Activated T-cell treated with anti-CD3 and anti-CD28 coated beads, Interleukin-2, amount 50 U/mL, for 72 hours (primary cell): ENCODE measurements at places on chromosomes 1 and 21. TPM values are rescaled to one million over a fixed set of nuclear protein-coding genes. Genes with fewer than 3 reads are reported as not detected.

DNA sequence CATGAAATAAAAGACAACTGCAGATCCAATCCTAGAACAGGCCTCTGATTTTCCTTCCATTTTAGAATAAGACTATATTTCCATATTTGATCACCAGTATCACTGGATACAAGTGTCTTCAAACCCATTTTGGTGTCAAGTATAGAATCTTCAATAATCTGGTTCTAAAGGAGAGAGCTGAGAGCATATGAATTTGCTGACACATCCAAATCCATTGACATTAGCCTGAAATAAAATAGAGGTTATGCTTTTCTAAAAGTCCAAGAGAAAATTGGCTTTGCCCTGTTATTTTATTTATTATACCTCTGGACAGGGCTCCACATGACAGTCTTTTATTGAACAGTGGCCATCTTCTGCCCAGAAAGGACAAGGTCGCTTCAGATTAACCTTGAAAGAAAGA is 28.6 kb downstream of the ERO1B start:
- no peak for DNase-seq

Gene GMEB1
- 19.6 TPM for total RNA-seq

DNA sequence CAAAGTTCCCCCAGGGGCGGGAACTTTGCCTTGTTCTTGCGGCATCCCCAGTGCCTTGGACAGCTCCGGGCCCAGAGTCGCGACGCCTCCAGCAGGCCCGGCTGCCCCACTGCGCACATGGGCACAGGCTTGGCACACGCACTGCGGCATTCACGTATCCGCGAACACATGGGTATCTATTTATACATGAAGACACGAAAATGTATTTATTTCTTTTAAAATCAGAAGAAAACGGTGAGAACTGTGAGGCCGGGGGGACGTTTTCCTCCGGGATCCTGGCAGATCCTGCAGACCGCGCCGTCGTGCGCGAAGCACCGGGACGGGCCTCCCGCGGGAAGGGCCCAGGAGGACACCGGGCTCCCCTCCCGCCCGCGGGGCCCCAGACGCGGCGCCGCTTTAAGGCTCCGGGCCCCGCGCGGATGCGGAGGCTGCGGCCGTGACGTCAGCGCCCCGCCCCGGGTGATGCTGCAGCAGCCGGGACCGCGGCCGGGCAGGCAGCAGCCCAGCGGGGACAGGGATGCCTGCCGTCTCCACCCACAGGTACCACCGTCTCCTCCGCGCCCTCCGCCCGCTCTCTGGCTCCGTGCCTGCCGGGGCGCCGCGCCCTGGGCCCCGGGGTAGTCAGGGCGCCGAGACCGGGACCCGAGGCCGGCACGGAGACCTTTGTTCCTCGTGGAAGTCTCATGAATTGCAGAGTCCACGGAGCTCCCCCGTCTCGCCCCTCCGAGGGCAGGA is at the start of gene SLC45A1:
SLC45A1 (plus strand) TSS at position 468 of the 735 bp plus-strand sequence. CDS start 6,216 bp downstream, outside the sequence.
- DNase-seq, result peak; percentile 91

Gene SLC6A9
- 24.5 TPM for total RNA-seq

- no peak for DNase-seq
Observed at GRCh38 chr1:89550995-89551394, 26.4 kb downstream of the LRRC8B start.

Gene SEC22B
- total RNA-seq, result 21.2 TPM

DNA sequence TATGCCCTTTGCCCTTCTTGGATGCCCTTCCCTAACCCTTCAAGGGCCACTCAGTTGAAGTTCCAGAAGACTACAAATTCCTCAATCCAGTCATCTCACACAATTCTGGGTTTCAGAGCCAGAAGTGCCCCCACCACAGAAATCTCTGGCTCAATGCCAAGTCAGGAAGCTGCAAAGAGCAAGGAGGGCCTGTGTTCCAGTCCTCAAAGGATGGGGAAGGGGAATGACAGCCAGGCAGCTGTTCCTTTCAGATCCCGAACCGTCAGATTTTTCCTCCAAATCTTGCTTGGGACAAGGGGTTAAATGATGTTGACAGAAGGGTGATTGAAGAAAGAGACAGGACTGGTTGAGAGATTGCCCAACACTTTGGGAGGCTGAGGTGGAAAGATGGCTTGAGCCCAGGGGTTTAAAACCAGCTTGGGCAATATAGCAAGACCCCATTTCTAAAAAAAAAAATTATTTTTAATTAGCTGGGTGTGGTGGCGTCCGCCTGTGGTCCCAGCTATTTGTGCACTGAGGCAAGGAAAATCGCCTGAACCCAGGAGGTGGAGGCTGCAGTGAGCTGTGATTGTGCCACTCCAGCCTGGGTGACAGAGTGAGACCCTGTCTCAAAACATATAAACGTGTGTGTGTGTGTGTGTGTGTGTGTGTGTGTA is 716 bp upstream of the HPDL start:
- no peak for DNase-seq

Gene LCE1B
- not detected for total RNA-seq

- no peak for DNase-seq
Observed at GRCh38 chr1:153347856-153348255, 785 bp downstream of the PGLYRP4 start.

GRCh38 chr21:26846036-26846931 is 1.1 kb upstream of the ADAMTS1 start:
- DNase-seq, result peak; percentile 29

- DNase-seq, result no peak
Observed at GRCh38 chr1:234582186-234582585, 27.8 kb downstream of the IRF2BP2 start.

DNA sequence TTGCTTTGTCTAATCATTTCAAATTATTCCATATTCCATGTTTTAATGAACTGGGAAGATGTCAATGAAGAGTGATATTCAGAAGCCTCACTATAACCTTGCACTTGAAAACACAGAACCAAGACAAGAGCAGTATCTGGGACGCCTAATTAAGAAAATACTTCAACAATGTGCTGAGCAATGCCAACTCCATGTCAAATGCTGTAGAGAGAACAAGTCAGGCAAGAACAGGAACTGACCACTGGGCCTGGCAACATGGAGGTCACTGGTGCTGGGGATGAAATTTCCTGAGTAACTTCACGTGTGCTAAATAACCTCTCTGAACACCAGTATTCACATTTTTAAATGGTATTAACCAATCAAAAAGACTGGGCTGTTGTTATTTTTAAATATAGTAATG is 22.8 kb downstream of the HEATR1 start:
- no peak for DNase-seq

Gene CLCA1
- total RNA-seq, result not detected

DNA sequence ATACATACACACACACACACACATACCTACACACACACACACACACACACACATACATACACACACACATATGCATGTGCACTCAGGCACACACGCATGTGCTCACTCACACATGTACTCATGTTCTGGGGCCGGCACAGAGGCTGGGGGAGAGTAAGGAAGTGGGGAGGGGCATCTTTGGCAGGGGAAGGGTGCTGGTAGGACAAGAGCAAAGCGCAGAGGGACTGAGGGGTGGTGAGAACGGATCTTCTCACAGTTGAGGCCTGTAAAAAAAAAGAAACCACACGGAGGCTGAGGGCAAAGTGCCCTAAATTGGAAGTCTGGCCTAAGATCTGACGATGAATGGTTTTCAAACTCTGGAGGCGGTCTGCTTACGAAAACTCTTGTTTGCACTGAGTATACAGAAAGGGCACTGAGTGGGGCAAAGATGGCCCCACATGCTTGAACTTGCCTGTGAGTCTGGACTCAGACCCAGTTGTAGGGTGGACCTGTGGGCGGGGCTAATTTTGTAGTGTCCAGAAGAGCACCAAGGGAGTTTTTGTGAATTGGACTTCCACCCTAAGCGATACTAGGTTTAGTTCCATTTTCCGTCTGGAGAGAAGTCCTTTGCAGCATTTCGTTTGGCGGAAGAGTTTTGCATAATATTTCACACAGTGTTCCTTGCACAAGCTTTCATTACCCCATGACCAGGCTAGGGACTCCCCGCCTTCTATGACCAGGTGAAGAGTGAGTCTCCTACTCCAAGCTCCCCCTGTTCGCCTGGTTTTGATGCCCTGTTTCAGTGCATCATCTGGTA is 79.3 kb upstream of the LYST start:
- DNase-seq, result no peak

- DNase-seq, result no peak
Observed at GRCh38 chr1:100721526-100722207, 2.1 kb downstream of the VCAM1 start.

GRCh38 chr21:36422279-36423098 is 37.3 kb downstream of the CHAF1B start:
- DNase-seq, result peak; percentile 30

Gene DTL
- total RNA-seq, result 65.4 TPM

- no peak for DNase-seq
Observed at GRCh38 chr1:220153147-220153546, 59.2 kb downstream of the IARS2 start.
